RPMI7951 (cell line): ENCODE measurements at places on chromosomes 2 and 18.
A peak's percentile ranks its signal among the peaks of the same experiment; 100 is the strongest.

DNA sequence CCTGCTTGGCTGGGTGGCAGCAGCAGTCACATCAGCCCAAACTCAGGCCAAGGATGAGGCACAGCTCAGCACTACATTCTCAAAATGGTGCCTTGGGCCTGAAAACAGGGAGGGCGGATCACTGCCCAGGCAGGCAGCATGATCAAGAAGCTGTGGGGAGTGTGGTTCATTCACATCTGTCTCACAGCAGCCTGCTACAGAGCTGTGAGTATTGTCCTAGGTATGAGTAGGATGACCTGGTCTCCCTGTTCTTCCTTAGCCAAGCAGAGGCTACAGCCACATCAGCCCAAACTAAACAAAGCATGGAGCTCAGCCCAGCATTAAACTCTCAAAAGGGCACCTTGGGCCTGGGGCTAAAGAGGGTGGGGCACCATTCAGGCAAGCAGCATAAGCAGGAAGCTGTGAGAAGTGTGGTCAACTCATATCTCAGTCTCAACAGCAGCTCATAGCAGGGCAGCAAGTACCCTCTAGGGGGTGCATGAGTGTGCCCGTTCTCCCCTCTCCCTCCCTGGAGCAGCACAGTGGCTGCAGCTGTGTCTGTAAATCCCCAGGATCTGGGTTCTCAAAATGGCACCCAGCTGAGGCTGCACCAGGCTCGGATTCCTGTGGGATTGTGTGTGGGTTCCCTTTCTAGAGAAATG is 139.6 kb downstream of the TRABD2A start:
- peak; percentile 77 for DNase-seq

- DNase-seq, result no peak
Observed at GRCh38 chr18:51654488-51655326, 457.2 kb upstream of the MEX3C start.

GRCh38 chr2:20592106-20593071 is 58.5 kb downstream of the HS1BP3 start:
- no peak for DNase-seq

GRCh38 chr2:30336978-30337841 is 105.9 kb downstream of the LBH start:
- no peak for DNase-seq

- DNase-seq, result no peak
Observed at GRCh38 chr18:57547260-57547659, 39.2 kb downstream of the FECH start.

GRCh38 chr2:27431395-27431794 is 3.0 kb downstream of the NRBP1 start:
- peak; percentile 71 for DNase-seq

DNA sequence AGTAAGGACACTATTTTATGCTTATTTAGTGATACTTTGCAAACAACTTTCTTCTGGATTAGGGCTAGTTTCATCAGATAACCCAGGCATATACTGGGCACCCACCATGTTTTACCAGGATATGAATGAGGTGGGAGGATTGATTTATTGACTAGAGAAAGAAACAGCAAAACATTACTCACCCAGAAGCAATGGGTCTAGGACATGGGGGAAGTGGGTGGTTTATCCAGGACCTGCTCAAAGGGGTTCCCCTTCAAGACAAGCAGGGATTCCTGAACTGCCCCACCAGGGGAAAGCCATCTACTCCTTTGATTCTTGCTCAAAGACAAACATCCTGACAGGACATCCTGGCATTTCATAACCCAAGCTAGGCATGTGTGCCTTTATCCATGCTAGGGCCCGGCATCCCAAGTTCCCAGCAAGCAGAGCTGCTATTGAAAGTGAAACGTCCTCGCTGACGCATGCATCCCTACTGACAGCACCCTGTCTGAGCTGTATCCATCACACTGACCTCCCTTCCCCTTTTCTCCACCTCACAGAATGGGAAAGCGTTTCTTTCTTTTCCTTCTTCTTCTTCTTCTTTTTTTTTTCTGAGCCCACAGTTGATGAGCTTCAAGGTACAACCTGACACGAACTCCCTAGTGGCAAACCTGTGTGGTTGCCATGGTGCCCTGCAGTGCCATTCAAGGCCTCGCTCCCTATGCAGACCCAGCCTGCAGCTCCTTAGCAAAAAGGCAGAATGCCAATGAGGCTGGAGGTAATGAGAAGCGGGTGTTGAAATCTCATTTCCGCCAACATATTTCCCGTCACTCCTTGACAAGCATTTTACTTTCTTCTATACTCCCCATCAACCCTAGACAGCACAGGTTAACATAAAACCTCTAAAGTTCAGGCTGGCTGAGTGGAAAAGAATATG is 70.5 kb downstream of the CLHC1 start:
- DNase-seq, result no peak

DNA sequence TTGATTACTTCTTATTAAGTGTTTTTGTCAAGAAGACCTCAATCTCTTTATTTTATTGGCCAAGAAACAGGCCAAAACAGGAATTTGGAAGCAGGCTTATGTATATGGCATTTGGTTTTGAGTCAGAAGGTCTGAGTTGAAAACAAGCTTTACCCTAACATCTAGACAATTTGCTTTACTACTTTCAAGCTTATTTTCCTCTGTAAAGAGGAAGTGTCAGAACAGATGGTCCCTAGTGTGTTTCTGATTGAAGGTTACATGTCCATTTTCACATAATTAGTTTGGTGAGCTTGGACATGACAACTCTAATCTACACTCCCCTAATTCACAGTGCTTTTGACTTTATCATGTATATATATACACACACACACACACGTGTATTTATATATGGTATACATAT is 19.8 kb upstream of the MAP4K4 start:
- no peak for DNase-seq
